Calu3 (cell line): ENCODE measurements at places on chromosomes 6 and 20.

DNA sequence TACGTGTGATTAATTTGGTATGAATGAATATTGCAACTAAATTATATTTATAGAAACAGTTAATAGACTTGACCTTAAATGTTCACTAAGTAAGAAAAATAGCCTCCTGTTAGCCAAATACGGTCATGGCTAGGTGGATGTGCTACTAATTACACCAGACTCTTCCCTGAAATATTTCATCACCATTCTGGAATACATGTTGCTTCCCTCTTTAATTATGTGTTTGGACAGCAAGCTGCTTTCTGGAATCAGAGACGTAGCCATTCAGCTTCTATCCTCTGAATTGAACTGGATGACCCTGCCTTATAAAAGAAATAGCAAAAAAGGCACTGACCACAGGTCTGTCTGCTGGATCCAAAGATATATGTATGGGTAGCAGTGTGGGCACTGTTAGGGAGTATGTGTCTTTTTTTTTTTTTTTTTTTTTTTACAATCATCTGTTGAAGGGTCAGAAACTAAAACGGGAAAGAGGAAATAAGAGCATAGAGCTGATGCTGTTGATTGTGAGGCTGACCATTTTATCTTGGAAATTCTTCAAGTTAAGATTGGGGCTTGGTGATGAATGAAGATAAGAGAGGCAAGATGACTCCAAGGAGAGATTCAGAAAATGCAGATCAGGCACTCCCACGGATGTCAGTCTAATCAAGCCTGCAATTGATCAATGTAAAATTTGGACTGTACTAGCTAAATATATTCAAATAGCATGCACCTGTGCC is 283.2 kb upstream of the HSF2 start:
- H3K36me3 ChIP-seq, result no peaks in the 10 kb centered on the region
- no peaks in the 10 kb centered on the region for H3K27me3 ChIP-seq
- no peak overlapping the region for H3K4me3 ChIP-seq
- DNase-seq, result no peak

DNA sequence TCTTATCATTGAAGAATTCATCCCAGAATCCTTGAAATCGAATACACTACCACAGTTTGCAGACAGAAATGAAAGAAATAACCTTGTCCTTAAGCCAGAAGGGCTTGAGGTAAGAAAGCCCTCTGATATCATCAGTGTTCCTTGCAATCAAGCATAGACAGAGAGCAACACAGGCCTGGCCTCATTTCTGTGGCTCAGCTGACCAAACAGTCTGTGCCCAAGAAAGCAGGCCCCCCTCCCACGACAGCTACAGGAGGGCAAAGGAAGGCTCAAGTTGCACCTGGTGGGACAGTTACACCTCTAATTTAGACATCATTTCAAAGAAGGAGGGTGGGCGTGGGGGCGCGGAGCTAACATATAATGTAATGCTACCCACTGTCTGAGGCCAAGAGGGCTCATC is 21.6 kb downstream of the KIF16B start:
- no peak overlapping the region for H3K27ac ChIP-seq
- DNase-seq, result no peak
- no peaks in the 10 kb centered on the region for H3K27me3 ChIP-seq
- H3K4me3 ChIP-seq, result no peak overlapping the region
- H3K4me1 ChIP-seq, result no peaks in the 10 kb centered on the region
- H3K36me3 ChIP-seq, result peaks cover 4% of the 10 kb centered on the region

GRCh38 chr6:106789428-106790148 is 160.2 kb downstream of the QRSL1 start:
- DNase-seq, result no peak
- peak overlapping the region; percentile 37 for H3K4me3 ChIP-seq
- peaks cover 42% of the 10 kb centered on the region for H3K36me3 ChIP-seq

DNA sequence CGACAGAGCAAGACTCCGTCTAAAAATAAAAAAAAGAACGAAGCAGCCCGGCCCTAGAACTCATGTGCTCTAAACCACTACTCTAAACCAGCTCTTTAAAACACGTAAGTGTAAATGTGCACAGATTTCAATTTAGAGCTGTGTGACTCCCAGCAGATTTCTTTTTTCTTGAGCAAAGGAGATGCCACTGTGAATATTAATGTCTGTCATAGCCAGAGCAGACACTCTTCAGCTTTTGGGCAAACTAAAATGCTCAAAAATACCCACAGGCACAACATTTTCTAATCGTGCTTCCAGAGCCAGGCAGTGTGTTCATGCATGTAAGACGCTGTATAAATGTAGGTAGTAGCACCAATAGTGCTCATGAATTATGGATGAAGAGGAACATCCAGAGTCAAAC is 218.9 kb upstream of the PLCB4 start:
- H3K27me3 ChIP-seq, result no peaks in the 10 kb centered on the region
- no peaks in the 10 kb centered on the region for H3K4me1 ChIP-seq
- H3K27ac ChIP-seq, result no peak overlapping the region
- DNase-seq, result no peak
- no peak overlapping the region for H3K4me3 ChIP-seq
- no peaks in the 10 kb centered on the region for H3K36me3 ChIP-seq

GRCh38 chr6:157977176-157977804 is 4.4 kb upstream of the SYNJ2 start:
- no peak overlapping the region for H3K4me3 ChIP-seq
- no peak for DNase-seq
- H3K27me3 ChIP-seq, result peaks cover 19% of the 10 kb centered on the region
- H3K27ac ChIP-seq, result peak overlapping the region; percentile 2

DNA sequence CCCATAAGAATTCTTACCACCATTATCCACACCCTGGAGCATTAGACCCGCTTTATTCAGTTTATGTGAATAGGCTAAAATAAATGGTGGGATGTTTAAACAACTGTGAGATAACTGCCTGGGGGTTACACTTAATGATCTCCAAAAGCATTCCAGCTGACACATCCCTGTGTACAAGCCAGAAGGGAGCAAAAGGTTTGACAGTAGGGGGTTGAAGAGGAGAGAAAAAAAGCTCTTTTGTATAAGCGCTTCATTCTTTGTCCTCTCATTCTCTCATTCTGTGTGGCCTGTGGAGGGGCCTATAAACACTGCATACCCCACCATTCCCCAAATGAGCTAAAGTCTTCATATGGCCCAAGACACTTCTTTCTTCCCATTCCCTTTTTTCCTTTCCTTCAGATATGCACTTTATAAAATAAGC is 30.8 kb upstream of the COL21A1 start:
- DNase-seq, result no peak
- no peak overlapping the region for H3K4me3 ChIP-seq

DNA sequence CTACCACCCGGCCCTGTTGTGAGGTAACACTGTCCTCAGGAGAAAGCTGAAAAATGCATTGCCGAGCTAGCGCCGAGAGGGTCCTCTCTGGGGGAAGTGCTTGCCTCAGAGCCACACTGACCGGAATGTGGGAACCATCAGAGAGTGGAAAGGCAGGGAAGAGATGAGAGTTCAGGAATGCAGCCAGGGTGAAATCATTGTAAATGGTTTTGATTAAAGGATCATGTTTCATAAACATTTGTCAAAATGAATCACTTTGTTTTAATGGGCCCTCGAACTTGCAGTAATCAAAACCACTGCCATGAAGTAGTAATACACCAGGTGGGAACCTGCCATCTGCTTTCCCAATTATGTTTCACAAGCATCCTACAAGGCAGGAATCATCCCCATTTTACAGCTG is 16.9 kb upstream of the IL17F start:
- H3K36me3 ChIP-seq, result peaks cover 21% of the 10 kb centered on the region
- H3K27ac ChIP-seq, result no peak overlapping the region
- no peaks in the 10 kb centered on the region for H3K27me3 ChIP-seq
- H3K4me1 ChIP-seq, result no peaks in the 10 kb centered on the region
- no peak overlapping the region for H3K4me3 ChIP-seq

- H3K4me1 ChIP-seq, result no peaks in the 10 kb centered on the region
- H3K36me3 ChIP-seq, result no peaks in the 10 kb centered on the region
- no peak overlapping the region for H3K27ac ChIP-seq
- no peak for DNase-seq
Measured at GRCh38 chr20:43988867-43989266, 74.2 kb downstream of the TOX2 start.

DNA sequence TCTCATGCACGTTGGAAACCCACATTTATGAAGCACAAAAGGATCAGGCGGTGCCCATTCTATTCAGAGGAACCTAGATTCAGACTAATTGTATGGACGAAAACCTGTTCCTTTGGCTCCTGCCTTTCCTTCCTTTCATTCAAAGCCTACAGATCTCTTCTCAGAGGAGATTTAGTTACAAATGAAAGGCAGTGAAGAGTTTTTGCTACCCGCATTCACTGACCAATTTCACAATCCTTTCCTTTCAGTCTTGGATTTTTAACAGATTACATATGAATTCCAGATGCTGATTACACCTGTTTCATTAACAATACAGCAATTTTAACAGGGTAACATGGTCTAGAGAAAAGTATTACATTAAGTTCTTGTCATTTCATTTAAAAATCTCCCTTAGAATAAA is 32.0 kb downstream of the TMEM242 start:
- H3K27ac ChIP-seq, result no peak overlapping the region
- no peaks in the 10 kb centered on the region for H3K4me1 ChIP-seq
- no peaks in the 10 kb centered on the region for H3K36me3 ChIP-seq

DNA sequence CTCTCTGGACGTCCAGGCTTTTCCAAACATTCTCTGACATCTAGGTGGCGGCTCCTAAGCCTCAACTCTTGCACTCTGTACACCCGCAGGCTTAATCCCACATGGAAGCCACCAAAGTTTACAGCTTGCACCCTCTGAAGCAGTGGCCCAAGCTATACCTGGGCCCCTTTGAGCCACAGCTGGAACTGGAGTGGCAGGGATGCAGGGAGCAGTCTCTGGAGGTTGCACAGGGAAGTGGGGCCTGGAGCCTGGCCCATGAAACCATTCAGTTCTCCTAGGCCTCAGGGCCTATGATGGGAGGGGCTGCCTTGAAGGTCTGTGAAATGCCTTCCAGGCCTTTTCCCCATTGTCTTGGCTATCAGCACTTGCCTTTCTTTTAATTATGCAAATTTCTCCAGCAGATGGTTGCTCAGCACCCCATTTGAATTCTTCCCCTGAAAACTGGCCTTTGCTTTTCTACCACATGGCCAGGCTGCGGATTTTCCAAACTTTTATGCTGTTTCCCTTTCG is 64.9 kb downstream of the IRF4 start:
- H3K27ac ChIP-seq, result no peak overlapping the region
- no peak for DNase-seq
